ENCODE measurements at places on chromosomes 1 and 21.
A peak's percentile ranks its signal among the peaks of the same experiment; 100 is the strongest.

DNA sequence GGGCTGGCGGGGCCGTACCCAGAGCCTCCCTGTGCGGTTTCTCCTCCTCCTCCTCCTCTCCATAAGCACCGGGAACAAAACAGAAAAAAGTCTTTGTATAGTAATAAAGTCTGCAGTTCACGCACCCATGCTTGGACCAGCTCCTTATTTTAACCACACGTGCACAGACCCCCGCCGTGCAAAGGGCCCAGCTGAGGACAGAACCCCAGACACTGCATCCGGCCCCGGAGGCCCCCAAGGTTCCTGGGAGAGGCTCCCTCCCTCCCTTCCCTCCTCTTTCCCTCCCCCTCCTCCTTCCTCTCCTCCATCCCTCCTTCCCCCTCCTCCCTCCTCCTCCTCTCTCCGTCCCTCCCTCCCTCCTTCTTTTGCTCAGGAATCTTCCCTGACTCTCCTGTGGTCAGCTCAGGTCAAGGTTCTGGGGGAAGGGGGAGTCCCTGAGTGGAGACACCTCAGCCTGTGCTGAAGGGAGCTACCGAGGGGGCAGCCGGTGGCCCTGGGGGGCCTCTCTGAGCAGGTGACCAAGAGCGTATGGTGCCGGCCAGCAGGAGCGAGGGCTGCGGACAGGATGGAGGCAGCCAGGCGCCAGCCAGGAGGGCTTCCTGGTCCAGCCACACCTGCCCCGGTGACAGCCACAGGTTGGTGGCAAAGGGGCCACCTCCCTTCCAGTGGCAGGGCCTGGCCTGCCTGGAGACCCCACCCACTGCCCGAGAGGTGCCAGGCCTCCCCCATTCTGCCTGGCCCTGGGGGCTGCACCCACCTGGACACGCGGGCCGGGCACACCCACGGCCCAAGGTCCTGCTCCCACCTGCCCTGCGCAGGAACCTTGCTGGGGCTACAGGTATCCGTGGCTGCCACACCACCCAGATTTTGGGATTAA, 3.2 kb upstream of the TTLL10 start:
- no peak for DNase-seq

DNA sequence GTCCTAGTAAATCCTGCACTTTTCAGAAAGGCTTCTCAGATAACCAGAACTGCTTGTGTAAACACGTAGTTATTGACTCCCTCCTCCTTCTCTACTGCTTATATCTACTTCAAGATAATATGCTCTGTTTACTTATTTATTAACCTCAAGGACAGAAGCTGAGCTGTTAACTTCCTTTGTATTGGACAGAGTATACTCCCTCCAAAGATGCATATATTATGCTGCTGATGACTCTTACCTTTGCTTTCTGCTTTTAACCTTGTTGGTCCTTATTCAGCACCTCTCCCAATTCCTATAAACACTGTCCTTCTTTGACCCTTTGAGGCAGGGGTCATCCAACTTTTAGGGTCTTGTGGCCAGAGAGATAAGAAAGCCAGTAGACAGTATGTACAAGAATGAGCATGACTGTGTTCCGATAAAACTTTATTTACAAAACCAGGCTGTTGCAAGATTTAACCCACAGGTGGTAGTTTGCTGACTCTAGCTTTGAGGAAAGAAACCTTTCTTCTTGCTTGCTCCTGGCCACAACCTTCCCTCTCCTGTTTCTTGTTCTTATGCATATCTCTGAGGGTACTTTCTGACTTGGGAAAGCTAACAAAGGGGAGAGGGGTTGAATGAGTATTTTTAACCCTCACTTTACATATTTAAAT, 4.9 kb downstream of the TPM3 start:
- no peak for DNase-seq

DNA sequence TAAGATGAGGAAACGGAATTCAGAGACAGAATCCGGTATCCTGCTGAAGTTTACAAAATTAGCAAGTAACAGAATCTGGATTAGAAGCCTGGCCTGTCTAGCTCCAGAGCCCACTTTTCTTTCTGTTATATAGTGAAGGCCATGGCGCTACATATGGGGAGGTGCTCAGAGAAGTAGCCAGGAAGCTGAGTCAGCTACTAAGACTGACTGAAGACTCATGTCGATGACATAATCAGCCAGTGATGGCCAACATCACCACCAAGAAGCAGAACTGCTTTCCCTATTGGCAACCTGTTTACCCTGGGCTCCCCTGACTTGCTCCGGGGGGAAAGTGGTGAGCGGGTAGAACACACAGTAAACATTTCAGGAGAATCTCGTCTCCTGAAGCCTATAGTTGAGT, 18.8 kb downstream of the LRRC52 start:
- DNase-seq, result no peak

DNA sequence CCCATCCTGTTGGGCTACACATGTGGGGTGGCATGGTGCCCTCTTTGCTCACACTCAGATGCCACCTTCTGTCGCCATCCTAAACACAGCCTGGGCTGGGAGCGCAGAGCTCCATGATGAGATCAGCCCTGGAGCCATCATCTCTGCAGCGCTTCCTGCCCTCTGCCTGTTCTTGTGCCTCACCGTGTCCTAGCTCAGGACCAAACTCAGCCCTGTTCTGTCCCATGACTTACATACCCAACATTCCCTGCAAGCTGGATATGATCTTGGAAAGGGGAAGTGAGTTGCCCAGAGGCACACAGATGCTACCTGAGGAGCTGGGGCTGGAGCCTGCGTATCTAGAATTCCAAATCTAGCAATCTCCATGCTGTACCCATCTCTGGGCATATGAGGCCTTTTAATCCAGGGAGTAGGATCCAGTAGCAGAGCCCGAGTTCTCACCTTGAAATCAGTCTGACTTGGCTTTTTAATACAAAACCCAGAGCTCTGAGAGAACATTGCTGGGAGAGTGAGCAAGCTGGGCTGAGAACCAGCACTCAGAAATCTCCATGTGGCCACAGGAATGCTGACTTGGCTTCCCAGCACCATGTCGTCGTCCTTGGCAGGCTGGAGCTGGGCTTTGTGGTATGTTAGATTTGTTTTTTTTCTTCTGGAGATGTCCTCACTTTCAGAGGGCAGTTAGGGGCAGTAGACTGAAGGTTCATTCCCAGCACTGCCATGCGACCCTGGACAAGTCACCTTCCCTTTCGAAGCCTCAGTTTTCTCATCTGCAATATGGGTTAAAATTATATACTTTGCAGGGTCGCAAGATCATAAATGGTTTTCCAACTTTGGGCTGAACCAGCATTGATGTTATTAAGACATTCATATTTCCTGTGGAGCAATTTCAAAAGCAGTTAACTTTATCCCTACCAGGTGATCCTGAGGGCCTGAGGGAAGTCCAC, 2.6 kb downstream of the ALPL start:
- DNase-seq, result peak; percentile 84

- DNase-seq, result peak; percentile 76
These were observed 777.3 kb downstream of the LTN1 start for GRCh38 chr21:28215214-28215954.

DNA sequence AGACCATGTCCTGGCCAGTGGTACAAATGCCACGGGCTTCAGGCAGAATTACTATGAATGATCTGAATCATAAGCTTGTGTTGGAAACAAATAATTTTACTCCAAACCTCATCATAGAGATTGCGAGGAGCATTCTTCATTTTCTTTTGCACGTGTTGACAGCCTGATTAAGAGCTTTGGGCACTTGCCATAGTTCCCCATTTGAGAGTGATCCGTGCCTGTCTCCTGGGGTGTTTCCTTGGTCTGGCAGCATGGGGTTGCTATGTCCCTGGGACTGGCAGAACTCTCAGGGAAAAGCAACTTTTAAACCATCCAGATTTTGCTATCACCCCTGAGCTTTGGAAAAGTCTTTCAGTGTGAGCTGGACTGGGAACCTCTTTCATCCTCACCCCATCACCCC, 54.3 kb upstream of the KCNJ6 start:
- DNase-seq, result no peak

- DNase-seq, result no peak
These were observed 31.6 kb downstream of the FAAH start for GRCh38 chr1:46425726-46426125.

GRCh38 chr1:90973897-90974798, 47.7 kb downstream of the ZNF644 start:
- no peak for DNase-seq

All from amniotic stem cell (primary cell).